ENCODE measurements at places on chromosomes 13 and 19. TPM values are rescaled to one million over a fixed set of nuclear protein-coding genes. Genes with fewer than 3 reads are reported as not detected.

PSG1 gene
- 1.1 TPM for total RNA-seq

GRCh38 chr19:13920940-13921747 is 15.1 kb downstream of the CC2D1A start:
- DNase-seq: peak; percentile 44

DNA sequence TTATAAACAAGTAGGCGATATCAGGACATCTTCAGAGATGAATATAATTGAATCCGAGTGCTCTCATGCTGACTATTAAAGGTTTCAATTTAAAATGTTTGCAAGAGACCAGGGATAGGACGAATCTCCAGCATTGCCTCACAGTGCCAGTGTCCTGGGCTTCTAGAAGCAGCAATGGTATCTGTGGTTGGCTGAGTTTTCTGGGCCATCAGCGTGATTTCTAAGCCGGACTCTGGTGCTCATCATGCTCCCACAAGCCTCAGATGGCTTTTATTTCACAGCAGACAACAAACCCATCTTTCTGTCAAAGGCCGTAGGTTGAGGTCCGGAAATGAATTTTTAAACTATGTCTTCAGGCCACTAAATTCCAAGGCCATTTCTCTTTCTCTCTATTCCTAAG is 187.7 kb downstream of the FOXO1 start:
- DNase-seq: no peak

DNA sequence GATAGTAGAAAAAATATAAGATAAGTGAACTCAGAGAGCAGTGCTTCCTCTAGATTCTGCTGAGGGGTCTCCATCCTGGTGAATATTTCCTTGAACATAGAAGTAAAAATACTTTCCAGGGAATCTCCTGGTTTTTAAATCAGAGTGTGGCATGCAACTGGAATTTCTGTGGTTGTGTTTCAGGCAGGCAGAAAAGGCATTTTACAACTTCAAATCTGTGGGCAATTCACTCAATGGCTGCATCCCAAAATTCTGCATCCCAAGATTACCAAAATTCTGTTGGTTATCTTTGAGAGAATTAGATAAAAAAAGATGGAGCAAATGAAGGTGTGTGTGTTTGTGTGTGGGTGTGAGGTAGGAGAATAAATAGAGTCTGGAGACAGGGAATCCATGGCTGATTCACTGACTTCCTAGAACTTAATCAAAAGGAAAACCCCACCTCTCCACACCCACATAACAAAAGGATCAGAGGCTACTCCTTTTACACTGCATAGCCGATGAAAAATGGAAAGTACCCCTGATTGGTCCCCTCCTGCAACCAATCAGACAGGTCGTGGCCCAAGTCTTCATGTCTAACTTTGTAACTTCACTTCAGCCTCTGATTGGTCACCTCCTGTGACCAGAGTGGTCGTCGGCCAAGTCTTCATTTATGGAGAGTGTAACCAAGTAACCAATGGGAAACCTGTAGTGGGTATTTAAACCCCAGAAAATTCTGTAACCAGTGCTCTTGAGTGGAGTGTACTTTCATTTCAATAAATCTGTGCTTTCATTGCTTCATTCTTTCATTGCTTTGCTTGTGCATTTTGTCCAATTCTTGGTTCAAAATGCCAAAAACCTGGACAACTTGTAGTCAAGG is 112.8 kb downstream of the DLEU7 start:
- DNase-seq: no peak

DNA sequence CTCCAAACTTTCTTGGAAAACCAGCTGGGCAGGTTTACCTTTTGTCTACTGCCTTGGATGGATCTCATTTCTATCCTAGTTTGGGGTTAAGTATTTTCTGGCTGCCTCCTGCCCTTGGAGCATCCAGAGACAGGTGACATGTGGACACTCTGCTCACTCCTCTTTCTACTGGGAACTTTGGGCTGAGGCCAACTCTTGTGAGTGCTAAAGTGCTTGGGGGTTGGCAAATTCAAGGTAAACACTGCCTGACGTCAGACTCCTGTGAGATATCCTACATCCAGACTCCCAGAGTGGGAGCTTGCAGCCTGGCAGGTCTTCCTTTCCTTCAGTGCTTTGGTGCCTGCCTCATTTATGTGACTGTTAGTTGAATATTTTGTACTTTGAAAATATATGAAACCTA is 388.1 kb downstream of the KCNRG start:
- peak; percentile 53 for DNase-seq

DNA sequence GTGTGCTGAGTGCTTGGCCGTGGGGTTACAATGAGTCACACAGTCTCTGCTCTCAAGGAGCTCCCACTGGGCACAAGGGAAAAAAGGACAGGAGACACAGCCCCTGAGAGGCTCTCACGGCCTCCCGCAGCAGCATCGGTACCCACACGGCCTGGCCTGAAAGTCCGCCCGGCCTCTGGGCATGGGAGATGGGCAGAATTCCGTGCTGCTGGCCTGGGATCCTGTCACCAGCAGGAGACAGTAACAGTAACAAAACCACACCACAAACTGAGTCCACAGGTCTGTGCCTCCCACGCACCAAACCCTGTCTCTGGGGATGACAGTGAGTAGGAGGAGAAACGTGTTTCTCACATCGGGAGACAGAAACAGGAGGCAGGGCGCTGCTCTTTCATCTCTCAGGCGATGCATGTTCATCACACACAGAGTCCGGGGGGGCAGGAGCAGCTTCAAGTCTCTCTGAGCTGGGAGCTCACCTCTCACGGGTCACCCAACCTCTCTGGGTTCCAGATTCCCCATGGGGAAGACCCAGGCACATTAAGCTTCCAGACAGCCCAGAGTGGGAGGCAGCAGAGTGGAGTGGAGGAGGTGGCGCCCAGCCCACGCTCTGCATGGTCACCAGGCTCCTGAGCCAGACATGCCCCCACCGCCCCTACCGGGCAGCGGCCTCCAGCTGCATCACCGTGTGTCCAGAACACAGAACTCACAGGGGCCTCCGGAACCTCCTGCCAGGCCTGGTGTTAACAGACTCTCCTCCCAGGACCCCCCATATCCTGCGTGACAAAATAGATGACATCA is 124.7 kb upstream of the VSTM2B start:
- DNase-seq: no peak

DNA sequence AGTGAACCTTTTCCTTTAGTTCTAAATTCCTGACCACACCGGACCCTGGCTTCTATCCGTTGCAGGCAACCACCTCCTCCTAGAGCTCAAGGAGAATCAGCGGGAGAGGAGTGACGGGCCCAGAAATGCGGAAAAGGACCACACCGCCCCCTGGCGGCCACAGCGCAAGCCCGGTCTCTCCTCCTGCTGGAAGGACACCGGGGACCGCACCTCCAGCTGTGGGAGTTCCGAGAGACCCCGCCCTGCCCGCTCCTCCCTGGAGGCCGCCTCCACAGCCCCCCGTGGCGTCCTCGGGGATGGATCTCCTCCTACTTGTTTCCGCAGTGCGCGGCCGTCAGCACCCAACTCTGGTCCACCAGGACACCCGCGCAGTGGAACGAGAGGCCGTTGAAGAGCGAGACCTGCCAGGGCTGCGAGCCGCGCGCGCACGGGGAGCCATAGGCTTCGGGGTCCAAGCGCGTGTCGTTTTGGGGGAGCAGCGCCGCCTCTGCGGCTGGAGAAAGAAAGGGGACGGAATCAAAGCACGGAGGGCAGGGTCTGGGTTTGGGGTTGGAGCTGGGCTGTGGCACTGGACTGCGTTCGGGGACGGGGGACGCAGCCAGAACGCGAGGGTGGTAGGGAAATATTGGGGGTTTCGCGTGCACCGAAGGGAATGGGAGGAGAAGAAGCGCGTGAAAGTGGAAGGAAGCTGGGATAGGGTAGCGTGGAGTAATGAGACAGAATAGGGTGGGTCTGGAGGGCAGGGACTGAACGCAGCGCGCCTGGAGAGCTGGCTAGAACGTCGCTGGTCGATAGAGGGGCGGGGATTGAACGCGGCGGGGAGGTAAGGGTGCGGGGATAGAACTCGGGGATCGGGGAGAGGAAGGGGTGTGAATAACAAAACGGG is 2.5 kb downstream of the KLK10 start:
- DNase-seq: peak; percentile 16

Data from IMR-90 (cell line).